ENCODE measurements at places on chromosomes 1 and 21.

DNA sequence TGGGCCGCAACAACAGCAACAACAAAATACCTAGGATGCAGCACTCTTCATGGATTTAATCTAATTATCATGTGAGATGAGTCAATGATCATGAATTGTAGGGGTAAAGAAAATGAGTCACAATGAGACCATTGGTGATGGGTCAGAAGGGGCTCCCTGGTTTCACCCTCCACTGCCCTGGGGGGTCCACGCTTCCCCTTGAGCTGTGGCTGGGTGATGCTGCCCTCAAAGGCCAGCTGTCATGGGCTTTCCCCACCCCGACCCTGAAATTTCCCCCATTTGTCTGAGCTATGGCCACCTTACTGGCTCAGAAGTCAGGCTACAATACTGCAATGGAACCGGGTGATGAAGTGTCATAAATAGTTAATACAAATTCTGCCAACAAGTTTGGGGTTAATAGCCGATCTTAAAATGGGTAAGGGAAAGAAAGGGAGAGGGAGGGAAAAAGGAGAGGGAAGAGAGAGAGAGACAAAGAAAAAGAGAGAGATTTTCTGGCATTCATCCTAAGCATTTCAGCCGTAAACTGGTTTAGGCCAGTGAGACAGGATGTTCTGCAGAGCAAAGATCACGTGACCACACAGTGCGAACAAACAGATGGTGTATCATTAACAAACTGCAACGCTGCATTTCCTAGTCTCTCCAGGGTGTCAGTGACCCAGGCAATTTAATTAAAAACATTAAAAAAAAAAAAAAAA, 143.4 kb upstream of the ERRFI1 start:
- no peak for DNase-seq

GRCh38 chr1:241253471-241253870, 103.5 kb downstream of the RGS7 start:
- no peak for DNase-seq

- no peak for DNase-seq
These were observed 36.1 kb downstream of the VN1R5 start for GRCh38 chr1:247291833-247292561.

GRCh38 chr1:111739925-111740765, 950 bp upstream of the INKA2 start:
- DNase-seq: peak; percentile 68

GRCh38 chr1:115082949-115083348, 6.4 kb downstream of the TSPAN2 start:
- no peak for DNase-seq

DNA sequence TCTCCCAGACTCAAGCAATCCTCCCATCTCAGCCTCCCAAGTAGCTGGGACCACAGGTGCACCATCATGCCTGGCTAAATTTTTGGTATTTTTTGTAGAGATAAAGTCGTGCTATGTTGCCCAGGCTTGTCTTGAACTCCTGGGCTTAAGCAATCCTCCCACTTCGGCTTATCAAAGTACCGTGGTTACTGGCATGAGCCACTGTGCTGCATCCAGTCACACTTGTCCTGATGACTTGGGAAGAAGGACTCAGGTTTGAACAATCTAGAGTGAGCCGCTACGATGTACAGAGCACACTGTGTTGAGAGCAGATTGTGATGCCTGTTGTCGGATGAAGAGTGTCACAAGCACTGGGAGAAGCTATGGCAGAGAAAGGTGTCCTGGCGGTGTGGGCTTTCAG, 27.2 kb downstream of the RNF187 start:
- DNase-seq: no peak

- DNase-seq: no peak
These were observed 143.0 kb downstream of the DNM3 start for GRCh38 chr1:171984262-171984661.

DNA sequence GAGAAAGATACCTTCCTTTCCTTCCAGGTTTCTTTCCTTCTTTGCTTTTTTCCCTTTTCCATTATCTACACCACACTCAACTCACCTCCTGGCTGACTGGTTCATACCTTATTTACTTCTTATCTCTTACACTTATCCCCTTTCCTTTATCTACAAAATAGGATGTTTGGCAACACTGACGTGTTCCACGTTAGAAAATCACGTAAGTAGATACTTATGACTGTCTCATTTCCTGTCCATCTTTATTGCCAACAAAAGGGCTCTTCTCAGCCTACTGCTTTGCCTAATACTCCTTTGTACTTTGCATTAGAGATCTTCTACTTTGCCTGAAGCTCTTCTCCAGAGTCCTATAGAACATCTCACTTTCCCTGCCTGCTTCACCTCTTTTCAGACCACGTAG, 25.1 kb downstream of the SYNJ1 start:
- no peak for DNase-seq

- no peak for DNase-seq
These were observed 14.6 kb downstream of the OTUD7B start for GRCh38 chr1:149995927-149996326.

GRCh38 chr1:228172591-228173527, 7.3 kb downstream of the IBA57 start:
- DNase-seq: no peak

GRCh38 chr1:38953433-38953860, 11.8 kb upstream of the RHBDL2 start:
- no peak for DNase-seq

- DNase-seq: no peak
These were observed 102.7 kb upstream of the SIM2 start for GRCh38 chr21:36596174-36596573.

GRCh38 chr1:200082329-200082728, 54.8 kb downstream of the NR5A2 start:
- DNase-seq: no peak

DNA sequence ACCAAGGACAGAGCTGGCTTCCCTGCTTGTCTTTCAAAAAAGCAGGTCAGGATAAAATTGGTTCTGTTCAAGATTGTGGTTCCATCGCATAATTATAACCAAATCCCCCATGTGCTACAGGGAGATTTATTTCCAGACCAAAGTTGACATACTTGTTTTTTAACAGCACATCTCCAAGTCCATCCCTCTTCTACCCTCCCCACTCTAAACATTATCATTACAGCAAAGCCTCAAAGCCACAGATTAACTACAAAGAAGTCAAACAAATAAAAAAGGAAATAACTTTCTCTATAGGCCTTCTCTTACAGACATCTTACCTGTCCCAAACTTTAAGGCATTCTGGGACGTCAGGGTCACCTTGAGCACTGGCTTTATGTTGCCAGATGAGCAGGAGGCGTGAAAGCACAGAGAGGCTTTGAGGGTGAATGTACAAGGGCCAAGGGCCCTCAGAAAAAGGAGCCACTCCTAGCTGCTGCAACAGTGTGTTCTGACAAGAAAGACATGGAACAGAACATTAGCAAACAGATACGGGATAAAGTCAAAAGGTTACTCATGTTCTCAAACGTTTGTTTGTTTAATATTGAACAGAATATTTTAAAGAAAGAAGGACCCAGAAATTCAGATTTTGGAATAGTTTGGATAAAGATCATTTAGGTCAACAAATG, 31.2 kb downstream of the UBR4 start:
- no peak for DNase-seq

- no peak for DNase-seq
These were observed 1.7 kb upstream of the EPS15 start for GRCh38 chr1:51520700-51521248.

- no peak for DNase-seq
These were observed 13.2 kb downstream of the GBP5 start for GRCh38 chr1:89259283-89259971.

DNA sequence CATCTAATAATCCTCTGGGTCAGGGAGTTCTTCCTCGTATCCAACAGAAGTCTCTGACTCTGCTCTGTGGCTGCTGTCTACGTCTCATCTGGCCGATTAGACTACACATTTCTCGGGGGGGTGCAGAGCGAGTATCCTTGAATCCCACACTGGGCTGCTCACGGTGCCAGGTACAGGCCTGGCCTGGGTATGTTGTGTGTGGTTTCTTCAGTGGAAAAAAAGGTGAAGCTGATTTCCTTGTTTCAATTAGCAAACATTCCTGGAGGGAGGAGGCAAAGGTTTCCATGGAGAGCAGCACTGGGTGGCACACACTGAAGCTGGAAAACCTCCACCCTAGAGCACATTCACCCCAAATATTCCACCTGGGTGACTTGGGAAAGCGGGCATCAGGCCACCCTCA, 2.0 kb upstream of the RAB7B start:
- no peak for DNase-seq

- no peak for DNase-seq
These were observed 120.8 kb upstream of the GADD45A start for GRCh38 chr1:67564193-67564592.

GRCh38 chr1:35924838-35925237, 6.1 kb upstream of the AGO3 start:
- DNase-seq: no peak

DNA sequence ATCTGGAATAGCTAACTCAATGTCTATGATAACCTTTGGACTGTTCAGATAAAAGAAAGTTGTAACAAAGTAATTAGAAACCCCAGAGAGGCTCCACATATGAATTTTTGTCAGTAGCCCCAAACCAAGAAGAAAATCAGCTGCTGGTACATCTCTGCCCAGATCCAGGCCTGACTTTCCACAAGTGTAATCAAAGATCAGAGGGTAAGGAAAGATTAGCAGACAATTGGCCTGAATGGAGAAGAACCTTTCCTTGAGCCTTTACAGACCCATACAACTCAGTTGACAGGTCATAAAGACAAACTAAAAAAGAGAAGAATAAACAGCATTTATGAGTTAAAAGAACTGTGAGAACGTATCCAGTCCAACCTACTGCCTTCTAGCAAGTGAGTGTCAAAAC, 366.7 kb upstream of the PKN2 start:
- no peak for DNase-seq

- no peak for DNase-seq
These were observed 372.1 kb upstream of the VAMP3 start for GRCh38 chr1:7398982-7399381.

GRCh38 chr1:116185161-116185701, 74.0 kb downstream of the MAB21L3 start:
- no peak for DNase-seq

GRCh38 chr1:10882069-10882468, 85.6 kb upstream of the CASZ1 start:
- DNase-seq: no peak

DNA sequence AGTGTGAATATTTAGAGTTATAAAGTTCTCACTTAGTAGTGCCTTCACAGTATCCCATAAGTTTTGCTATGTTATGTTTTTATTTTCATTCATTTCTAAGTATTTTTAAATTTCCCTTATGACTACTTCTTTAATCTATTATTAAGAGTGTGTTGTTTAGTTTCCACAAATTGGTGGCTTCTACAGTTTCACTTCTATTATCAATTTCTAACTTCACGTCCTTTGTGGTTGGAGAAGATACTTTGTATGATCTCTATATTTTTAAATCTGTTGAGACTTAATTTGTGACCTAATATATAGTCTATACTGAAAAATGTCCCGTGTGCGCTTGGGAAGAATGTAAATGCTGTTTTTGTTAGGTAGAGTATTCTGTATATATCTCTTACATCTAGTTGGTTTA, 11.7 kb downstream of the CHIA start:
- DNase-seq: no peak

DNA sequence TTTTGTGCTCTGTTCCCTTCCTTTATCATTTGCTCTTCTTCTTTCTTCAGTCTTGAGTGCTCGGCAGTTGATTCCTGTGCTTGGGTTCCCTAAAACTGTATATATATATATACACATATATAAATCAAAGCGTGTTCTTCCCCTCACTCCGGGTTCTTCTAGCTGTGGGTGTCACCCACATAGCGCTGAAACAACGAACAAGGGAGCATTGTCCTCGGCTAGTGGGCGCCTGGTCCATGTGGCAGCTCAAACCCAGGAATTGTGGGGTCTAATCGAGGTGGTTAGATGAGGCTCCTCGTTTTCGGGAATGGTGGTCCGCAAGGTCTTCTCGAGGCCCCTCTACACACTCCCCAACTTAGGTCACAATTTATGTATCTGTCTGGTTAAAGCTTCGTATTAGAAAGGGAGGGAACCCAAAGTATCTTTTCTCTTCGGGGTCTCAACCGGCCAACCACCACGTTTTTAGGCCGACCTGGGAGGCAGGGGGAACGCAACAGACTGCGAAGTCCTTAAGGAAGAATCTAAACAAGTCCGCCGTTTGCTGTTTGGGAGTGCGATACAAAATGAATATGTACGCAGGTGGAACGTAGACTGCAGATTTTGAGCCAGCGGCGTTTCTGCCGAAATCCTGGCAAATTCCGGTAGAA, 504 bp upstream of the SDHC start:
- DNase-seq: no peak

GRCh38 chr1:225820522-225821120, 10.7 kb downstream of the EPHX1 start:
- no peak for DNase-seq

DNA sequence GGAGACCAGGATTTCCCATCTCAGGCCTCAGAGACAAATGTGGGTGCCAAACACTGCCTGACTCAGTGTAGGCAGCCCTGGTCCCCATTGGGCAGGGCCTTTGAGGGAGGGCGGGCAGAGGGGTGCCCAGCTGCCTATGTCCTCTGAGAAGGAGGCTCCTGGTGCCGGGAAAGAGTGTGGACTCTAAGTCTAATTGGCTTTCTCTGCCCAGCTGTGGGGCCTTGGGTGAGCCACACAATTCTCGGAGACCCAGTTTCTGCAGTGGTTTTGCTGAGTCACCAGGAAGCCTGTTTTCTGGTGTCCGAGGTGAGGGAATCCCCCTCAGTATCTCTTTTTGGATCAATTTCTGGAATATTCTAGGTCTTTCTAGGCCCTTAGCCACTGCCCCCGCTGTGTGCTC, 35.3 kb upstream of the ACTL8 start:
- no peak for DNase-seq

- DNase-seq: no peak
These were observed 40.7 kb downstream of the CASQ2 start for GRCh38 chr1:115727706-115728249.

DNA sequence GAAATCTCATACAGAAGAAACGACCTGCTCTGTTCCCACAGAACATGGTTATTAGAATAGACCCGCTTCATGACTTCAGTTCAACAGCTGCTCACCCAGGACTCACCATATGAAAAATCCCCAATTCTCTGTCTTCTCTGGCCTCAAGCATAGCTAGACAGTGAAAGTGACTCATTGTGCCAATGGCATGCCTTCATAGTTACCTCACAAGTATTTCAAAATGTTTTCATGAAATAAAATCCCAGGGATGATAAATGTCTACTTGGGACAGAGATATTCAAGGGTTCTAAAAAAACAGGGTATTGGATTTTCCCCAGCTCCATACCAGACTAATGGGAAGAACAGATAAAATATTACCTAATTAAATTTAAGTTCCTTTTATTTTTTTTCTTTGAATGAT, 82.3 kb downstream of the NOTCH2 start:
- no peak for DNase-seq

GRCh38 chr1:98340511-98340910, 321.0 kb upstream of the SNX7 start:
- no peak for DNase-seq

DNA sequence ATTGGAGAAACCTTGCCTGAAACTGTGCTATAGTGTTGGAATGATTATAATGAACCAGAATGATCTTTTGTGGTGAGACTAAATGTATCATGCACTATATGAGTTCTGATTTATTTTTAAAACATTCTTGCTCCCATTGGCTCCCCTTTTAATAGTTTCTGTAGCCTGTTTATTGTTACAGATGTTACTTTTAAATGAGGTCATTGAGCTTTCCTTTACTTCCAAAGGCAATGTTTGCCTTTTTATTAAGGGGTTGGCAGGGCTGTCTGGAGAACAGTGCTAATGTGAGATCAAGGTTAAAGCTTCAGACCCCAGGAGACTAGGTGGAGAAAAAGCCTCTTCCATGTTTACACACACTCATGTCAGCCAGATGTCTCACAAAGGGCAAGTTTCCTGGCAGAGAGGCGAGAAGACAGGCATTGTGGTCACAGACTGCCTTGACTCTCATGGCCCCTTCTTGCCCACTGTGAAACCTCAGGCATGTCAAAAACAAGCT, 120.6 kb upstream of the RAVER2 start:
- DNase-seq: no peak

Measured in stimulated activated effector memory CD8-positive, alpha-beta T cell treated with anti-CD3 and anti-CD28 coated beads, Interleukin-12 subunit alpha, Interleukin-12 subunit beta, amount 100 ng/mL, for 72 hours (primary cell).